ENCODE measurements at places on chromosomes 5 and 9.
A peak's percentile ranks its signal among the peaks of the same experiment; 100 is the strongest.

- no peak for DNase-seq
Measured at GRCh38 chr9:35691757-35692301, 2.1 kb upstream of the TPM2 start.

GRCh38 chr5:13993926-13994325 lies 49.4 kb upstream of the DNAH5 start:
- DNase-seq, result no peak

DNA sequence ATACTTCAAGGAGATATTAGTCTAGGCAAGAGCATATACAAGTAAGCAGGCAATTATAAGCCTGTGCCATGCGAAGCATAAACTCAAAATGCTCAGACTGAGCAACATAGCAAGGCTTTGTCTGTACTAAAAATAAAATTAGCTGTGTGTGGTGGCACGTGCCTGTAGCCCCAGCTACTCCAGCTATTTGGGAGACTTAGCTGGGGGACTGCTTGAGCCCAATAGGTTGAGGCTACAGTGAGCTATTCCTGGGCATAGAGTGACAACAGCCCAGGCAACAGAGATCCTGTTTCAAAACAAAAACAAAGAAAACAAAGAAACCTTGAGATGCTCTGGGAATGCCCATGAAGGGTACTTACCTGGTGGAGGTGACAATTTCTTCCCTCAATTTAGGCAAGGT lies 130.5 kb upstream of the ZNF608 start:
- DNase-seq, result no peak

DNA sequence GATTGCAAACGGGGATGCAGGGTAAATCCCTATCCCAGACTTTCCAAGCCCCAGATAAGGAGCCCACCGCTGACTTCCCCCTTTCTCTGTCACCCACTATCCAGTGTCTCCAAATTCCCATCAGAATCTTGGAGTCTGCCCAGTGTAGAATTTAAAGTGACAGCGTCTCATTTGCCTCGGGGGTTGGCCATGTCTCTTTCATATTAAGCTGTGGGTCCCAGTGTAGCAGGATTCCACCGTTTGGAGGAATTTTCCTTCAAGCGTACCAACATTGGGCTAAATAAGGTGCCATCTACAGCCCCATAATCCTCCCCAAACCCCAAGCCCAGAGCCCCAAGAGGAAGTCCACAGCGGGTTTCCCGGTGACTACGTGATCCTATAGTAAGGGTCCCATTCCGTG lies 1.1 kb downstream of the BRINP1 start:
- DNase-seq, result no peak

DNA sequence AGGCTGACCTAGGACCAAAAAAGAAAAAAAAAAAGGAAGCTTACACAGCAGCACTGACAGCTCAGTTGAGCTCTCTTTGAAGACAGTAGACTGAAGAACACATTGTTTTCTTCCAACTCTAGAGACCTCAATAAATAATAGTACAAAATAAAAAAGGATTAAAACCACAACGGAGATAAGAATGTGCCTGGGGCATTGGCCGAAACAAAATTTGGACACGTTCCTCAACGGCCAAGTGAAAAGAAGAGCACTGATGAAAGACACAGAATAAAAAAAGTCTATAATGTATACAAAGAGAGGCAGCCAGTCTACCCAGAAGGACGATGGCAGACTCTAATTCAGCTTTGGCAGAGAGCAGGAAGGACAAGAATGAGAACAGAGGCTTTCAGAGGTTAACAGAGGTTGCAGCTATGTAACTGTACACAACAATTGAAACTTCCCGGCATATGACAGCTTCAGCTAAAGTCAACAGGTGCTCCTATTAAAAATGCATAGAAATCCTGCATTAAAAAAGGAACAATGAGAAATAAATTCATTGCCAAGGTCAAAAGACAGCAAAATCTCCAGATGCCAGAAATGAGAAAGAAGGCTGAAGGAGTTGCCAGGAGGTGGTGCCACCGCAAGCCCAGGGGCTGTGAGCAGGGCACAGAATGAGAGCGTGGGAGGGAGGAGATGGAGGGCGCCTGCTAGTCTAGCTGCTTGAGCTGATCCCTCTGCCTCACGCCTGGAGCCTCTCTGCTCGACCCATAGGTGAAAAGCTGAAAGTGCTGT lies 113.9 kb downstream of the DCP2 start:
- no peak for DNase-seq

GRCh38 chr5:173328844-173329490 lies 753 bp upstream of the STC2 start:
- no peak for DNase-seq

- DNase-seq, result no peak
Measured at GRCh38 chr5:14211818-14212803, 69.0 kb downstream of the TRIO start.

DNA sequence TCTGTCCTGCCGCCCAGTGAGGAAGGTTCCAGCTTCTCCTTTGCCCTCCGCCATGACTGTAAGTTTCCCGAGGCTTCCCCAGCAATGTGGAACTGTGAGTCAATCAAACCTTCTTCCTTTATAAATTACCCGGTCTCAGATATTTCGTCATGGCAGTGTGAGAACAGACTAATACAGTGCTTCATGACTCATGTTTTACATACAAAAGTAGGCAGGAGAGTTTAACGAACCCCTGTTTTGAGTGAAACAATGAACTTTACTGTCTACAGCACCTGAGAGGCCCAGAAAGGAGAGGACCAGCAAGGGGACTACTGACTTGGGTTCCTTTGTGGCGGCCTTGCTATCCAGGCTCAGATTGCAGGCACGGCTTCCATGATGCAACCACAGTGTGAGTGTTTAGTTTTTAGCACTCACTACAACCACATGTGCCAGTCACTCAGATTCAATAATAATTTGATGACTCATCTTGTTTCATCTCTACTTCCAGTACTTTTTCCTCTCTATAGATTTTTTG lies 139.1 kb upstream of the CLINT1 start:
- DNase-seq, result no peak

GRCh38 chr9:20753761-20754160 lies 69.7 kb downstream of the FOCAD start:
- no peak for DNase-seq

DNA sequence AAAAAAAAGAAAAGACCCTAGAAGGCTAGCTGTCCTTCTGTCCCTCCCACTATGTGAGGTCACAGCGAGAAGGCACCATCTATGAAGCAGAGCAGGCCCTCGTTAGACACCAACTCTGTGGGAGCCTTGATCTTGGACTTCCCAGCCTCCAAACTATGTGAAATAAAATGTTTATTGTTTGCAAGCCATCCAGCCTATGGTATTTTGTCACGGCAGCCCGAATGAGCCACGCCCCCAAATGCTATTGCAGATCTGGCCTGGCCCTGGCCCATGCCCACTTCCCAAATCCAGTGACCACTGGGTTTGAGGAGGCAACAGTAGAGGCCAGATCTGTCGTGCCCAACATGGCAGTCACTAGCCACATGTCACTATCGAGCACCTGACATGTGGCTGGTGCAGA lies 10.8 kb downstream of the STK10 start:
- no peak for DNase-seq

GRCh38 chr5:73120222-73121118 lies at the start of gene TMEM171:
Gene TMEM171, plus strand, starts transcription at chr5:73120575. Its CDS starts 2,799 bp downstream, at chr5:73123374.
- DNase-seq, result no peak

DNA sequence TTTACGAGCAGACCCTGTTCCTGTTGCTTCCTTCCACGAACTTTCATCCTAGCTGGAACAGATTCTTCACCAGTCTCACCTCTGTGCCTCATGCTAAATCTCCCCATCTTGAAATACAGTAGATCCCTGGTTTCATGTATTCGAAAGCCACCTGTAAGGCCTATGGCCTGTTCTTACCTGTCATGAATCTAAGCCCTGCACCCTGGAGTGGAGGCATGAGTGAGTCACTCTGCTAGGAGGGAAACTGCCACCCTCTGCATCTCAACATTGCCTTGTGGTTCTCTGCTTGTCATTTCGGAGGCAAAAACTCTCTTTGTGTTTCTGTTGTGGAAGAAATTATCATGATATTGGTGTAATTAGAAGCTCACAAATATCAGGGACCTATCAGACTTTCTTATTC lies 320.0 kb downstream of the ENC1 start:
- no peak for DNase-seq

- DNase-seq, result peak; percentile 5
Measured at GRCh38 chr9:100099722-100100042, 639 bp downstream of the INVS start.

- no peak for DNase-seq
Measured at GRCh38 chr5:137497396-137498290, 1.5 kb downstream of the SPOCK1 start.

DNA sequence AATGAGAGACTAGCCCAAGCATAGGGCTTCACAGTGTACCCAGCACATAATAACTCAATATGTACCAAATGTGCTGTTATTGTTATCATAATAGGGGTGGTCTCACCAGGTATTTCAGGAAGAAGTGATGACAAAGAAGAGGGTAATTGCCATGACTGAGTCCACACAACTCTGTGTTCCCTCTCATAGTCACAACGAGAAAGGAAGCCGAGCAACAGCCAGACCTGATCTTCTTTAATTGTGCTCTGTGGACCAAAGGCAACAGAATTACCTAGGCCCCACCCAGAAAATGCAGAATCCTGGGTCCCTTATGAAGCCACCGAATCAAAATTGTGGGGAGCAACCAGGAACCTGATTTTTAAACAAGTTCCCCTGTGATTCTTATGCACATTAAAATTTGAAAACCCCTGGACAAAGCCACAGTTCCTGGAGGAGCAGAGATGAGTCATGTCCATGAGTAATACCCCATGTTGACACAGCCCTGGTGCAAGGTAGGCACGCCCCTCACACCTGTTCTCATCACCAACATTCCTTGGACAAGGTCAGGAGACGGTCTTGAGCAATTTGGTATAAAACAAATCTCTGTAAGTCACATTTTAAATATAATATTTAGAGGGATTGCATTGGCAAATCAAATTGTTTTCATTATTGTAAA lies 5.2 kb downstream of the FGF1 start:
- no peak for DNase-seq

GRCh38 chr9:70479880-70480291 lies 65.4 kb upstream of the KLF9 start:
- peak; percentile 18 for DNase-seq

GRCh38 chr9:97625620-97626019 lies 7.5 kb downstream of the TSTD2 start:
- DNase-seq, result no peak

GRCh38 chr5:9401786-9402472 lies 143.9 kb downstream of the SEMA5A start:
- no peak for DNase-seq

GRCh38 chr9:93461414-93461743 lies 8.0 kb upstream of the FAM120AOS start:
- no peak for DNase-seq

DNA sequence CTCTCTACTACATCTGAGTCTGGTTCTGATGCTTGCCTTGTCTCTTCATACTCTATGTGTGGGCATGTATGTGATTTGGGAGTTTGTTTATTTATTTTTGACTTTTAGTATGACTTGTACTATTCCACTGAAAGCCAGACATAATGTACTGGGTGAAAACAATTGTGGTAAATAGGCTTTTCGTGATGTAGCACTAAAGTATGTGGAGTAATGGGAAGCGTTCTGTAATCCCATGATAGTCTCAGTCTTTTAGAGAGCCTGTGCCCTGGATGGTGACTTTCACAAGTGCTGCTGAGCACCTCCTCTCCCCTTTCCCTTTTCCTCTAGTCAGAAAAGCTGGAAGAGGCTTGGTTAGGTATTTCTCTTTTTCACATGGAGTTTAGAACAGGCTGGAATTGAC lies 85.8 kb upstream of the S1PR3 start:
- DNase-seq, result no peak

DNA sequence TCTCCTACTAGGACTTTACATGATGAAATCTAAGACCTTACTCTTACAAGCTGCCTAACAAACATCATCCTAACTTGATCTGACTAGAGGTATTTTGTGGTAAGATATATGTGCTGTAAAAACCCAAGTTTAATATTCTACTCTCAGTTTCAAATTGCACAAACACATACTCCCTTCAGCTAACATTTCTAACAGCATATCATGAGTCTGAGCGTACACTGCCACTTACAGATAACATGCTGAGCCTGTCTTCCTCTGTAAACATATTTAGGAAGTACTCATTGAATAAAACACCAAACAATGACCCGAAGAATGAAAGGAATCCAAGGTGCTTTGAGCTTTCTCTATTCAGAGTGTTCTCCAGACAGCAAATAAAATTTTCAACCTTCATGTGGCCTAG lies 7.9 kb upstream of the ESM1 start:
- no peak for DNase-seq

DNA sequence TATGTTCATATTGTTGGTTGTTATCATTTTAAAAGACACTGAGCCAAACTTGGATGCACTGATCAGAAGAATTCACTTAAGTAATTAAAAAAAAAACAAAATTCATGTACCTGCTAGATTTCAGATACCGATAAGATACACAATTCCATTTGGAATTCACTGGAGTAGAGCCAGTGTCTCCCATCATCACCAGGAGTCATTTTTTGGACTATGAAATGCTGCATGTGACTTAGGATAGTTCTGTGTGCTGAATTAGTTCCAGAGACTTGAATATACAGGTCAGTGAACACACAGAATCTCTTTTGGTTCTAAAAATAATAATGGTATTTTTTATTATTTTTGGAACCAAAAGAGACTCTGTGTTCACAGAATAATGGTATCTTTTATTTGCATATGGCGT lies 482.6 kb upstream of the PIK3R1 start:
- no peak for DNase-seq

DNA sequence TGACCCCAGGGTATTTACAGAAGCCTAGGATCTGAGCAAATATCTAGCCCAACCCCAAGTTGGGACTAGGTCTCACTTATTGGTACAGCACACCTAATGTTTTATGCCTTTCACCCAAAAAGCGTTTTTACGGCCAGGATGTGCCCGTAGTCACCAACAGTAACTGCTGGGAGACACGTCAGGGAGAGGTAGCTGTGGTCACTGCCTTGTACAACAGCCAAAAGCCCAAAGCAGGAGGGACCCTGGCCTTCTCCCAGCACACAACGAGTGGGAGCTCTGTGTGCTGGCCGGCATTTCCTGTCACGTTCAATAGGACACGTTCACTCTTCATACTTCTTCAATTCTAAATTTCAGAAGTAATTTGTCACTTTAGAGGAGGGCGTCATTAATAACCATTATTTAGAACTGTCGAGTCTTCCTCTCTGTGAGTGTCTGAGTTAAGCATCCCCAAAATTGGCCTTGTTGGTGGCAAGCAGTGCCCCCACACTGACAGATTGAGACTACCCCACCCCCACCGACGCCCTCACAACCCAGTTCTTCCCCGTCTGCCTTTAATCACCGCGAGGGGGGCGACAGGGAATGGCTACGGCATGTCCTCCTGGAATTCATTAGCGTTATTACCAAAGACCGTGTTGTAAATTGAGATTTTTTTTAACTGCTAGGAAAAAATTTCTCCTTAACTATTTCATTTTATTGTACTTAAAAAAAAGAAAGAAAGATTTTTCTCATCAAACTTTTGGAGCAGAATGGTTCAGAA lies 80.7 kb downstream of the MVB12B start:
- no peak for DNase-seq
